ENCODE measurements at places on chromosomes 7 and 10. TPM values are rescaled to one million over a fixed set of nuclear protein-coding genes. Genes with fewer than 3 reads are reported as not detected.

Gene ADAM12
- total RNA-seq, result 1.3 TPM

Gene ELN
- not detected for total RNA-seq

Gene PRSS1
- total RNA-seq, result not detected

Gene SPDYE16
- total RNA-seq, result not detected

Gene PCGF5
- total RNA-seq, result 23.4 TPM

Gene MDFIC
- total RNA-seq, result 20.7 TPM

Gene MSMB
- total RNA-seq, result not detected
